ENCODE measurements at places on chromosomes 7 and 10.
A peak's percentile ranks its signal among the peaks of the same experiment; 100 is the strongest.

DNA sequence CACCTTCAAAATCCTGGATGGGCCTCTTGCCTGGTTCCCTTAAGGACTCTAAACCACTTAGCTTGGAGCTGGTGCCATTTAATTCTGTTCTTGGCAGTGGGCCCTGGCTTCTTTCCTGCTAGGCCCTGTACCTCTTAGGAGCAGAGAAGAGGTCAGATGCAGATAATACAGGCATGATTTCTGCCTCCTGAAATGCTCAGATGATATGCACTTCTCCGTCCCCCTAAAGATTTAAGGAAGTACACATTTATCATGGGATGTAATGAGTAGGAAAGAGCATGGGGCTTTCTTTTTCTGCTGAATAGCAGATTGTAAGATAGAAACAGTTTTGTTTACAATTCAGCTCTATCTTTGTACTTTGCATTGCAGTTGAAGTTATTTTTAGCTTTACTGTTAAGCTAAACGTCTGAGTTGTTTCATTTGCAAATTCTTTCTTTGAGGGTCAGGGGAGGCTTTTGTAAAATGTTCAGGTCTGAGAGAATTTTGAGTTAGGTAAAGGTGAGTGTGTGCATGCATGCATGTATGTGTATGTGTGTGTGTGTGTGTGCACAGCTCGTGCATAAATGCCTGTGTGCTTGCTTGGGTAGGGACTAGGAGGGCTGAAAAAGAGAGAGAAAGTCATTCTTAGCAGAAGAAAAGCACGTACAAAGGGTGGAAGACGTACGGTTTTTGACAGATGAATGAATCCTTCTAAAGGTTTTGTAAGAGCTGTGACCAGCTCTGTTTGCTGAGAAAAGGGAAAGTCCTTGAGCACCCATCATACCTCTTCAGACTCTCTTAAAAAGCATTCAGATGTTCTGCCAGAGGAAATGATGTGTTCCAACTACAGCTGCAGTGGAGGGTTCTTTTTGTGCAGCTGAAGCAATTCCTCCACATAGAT, 364.2 kb downstream of the AUTS2 start:
- DNase-seq: no peak

GRCh38 chr10:130227883-130228282, 91.7 kb downstream of the GLRX3 start:
- no peak for DNase-seq

- no peak for DNase-seq
These were observed 200.8 kb upstream of the PFKP start for GRCh38 chr10:2866569-2866968.

GRCh38 chr7:8115547-8116402, 146.2 kb downstream of the ICA1 start:
- DNase-seq: no peak

DNA sequence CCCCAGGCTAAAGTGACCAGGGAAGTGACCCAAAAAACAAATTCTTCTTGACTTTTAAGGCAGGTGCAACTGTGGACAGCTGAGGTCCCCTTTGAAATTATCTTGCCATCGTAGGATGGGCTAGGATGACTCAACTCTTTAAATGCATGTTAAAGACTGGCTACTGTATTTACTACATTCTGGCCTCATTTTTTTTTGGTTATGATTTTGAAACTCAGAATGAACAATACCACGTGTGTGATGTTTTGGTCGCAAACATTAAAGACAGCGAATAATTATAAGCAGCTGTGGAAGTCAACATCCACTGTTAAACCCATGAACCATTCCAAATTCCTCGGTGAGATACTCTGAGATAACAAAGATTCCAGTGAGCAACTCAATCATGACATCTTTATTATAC, 1.2 kb upstream of the SLC13A4 start:
- peak; percentile 30 for DNase-seq

DNA sequence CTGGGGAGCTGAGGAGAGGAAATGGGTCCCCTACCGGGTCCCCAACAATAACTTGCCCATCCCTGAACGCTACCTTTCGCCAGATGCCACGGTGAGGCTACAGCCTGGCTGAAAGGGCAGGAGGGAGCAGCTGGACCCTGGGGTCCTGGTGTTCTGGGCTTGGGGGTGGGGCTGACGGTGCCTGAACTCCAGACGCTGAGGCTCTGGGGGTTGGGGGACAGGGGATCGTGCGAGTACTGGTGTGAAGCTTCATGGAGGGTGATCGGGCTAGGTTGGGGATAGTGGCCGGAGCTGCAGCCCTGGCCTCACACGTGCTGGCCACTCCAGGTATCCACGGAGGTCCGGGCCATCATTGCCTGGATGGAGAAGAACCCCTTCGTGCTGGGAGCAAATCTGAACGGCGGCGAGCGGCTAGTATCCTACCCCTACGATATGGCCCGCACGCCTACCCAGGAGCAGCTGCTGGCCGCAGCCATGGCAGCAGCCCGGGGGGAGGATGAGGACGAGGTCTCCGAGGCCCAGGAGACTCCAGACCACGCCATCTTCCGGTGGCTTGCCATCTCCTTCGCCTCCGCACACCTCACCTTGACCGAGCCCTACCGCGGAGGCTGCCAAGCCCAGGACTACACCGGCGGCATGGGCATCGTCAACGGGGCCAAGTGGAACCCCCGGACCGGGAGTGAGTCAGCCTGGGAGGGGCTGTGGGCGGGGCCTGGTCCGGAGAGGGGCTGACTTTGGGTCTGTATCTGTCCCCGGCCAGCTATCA, 8.3 kb downstream of the AEBP1 start:
- DNase-seq: no peak

GRCh38 chr7:134818613-134819345, 39.3 kb downstream of the CALD1 start:
- no peak for DNase-seq

DNA sequence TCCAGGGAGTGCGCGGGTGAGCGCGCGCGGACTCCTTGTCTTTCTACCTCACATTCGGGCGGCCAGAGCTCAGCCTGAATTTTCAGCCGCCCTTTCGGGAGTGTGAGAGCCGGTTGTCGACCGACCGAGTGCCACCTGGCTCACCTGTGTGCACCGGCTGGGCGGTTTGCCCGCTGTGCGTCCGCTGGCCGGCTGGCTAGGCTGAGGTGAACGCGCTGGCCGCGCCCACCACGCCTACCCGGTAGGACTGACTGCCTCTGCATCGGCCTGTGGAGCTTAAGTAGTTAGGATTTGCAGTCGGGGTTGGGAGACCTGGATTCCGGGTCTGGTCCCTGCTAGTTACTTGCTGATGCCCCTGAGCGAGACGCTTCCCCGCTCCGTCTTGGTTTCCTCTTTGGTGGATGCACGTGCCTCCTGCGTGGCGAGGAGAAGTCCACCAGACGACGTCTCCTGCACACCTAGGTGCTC, 553 bp downstream of the TSPAN15 start:
- DNase-seq: no peak

DNA sequence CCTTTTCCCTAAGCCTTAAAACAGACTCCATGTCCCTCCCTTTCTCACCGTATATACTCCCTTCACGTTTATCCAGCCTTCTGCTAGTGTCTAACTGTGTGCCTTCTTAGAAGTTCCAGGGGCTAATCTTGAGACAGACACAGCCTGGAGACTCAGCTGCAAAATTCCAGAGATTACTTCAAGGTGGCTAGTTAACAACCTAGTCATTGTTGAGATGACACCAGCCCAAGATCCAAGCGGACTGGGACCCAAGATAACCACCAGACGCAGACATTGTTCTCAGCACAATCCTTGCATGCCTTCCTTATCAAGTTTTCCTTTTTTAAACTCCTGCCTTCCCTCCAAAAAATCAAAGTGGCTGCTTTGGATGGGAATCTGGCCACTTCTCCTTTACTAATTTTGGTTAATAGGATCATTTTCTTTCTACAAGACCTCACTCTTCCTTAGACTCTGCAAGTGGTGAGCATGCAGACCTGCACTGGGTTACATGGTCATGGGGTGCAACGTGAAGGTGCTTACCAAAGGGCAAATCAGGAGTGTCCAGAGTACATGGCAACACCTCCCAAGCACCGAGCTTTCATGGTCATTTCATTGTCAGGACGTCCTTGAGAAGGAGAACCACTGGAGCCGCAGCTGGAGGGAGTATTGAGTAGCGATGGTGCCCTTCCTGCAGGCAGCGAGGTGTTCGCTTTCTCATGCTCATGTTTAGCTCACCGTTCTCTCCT, 69.7 kb downstream of the ANLN start:
- DNase-seq: no peak

DNA sequence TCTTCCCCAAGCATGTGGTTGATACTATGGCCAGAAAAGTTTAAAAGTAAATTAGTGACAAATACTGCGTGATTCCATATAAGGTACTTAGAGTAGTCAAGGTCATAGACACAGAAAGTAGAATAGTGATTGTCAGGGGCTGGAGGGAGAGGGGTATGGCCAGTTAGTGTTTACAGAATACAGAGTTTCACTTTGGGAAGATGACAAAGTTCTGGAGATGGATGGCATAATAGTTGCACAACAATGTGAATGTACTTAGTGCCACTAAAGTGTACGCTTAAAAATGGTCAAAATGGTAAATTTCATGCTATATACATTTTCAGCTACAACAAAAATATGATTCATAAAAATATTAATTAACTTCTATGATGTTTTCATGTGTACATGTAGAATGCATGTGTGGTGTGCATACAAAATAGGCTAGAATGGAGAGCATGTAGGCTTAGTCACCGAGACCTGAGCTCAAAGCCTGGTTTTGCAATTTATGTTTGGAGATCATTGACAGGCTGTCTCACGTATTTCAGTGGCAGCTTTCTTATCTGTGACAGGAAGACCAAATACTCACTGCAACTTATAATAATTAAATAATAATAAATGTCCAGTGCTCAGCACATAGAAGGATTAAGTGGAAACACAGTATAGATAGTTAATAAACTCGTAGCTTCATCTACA, 625.6 kb downstream of the SUGCT start:
- no peak for DNase-seq

DNA sequence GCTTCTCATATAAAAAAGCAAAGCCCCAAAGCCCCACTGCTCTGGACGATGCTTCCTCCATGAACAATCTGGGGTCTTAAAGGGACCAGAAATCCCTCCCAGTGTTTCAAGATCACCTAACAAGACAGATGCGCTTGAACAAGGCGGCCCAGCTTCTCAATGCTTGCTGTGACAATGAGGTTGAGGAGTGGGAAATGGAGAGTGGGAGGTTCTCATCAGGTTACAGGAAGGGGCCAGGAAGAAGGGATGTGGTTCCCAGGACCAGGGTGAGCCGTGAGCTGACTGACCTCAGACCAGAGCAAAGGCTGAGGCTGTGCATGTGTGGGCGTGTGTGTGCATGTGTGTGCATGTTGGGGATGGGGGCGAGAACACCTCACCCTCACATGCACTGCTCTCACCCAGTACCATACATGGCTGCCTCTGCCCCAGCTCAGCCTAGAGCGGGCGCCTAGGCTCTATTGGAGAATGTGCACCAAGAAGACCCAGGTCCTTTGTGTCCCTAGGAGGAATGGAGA, 220.8 kb upstream of the GPR26 start:
- no peak for DNase-seq

GRCh38 chr10:21078410-21079329, 181.6 kb upstream of the NEBL start:
- no peak for DNase-seq

GRCh38 chr10:89240519-89240918, 11.1 kb downstream of the LIPA start:
- DNase-seq: no peak

DNA sequence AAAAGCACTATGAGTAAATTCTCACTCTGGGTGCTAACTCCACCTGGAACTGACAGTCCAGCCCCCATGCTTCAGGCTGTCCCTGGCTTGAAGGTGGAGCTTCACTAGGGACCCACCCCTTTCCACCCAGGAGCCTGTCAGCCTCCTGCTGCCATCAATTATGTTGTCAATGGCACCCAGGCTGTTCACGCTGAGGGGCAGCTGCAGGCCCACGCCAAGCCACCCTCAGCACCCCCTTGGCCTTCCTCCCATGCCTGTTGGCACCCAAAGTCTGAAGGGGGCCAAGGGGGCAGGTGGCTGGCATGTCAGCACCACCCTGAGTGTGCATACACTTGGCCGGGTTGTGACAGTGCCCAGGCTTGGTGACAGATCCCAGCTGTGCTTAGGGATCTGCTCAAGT, 149.3 kb downstream of the NXPH1 start:
- DNase-seq: no peak
